ENCODE measurements at places on chromosomes 12 and 14.

GRCh38 chr12:66960704-66961690 lies 282.1 kb upstream of the GRIP1 start:
- DNase-seq = no peak

DNA sequence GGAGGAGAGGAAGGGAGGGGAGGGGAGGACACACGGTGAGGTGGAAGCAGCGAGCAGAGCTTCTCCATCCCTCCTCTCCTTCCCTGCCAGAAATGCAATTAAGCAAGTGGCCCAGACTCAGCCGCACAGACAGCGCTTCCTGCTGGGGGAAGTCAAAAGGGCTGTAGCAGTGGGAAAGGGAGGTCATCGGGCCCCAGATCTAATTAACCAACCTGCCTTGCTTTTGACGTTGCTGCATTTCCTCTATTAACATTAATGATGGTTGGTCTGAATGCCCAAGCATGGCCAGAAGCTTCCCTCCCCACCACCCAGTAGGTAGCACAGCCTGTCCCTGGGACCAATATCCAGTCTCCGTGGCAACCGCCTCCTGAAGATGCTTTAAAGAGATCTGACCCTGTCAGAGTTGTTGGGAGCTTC lies 4.6 kb upstream of the NGB start:
- DNase-seq = no peak

GRCh38 chr12:113604666-113605065 lies 133.0 kb upstream of the LHX5 start:
- DNase-seq = no peak

- DNase-seq = no peak
These were observed at the start of gene SLC17A8 for GRCh38 chr12:100356644-100357223. TSS of gene SLC17A8 (plus strand) at chr12:100357074. CDS start at chr12:100357392, 318 bp downstream.

DNA sequence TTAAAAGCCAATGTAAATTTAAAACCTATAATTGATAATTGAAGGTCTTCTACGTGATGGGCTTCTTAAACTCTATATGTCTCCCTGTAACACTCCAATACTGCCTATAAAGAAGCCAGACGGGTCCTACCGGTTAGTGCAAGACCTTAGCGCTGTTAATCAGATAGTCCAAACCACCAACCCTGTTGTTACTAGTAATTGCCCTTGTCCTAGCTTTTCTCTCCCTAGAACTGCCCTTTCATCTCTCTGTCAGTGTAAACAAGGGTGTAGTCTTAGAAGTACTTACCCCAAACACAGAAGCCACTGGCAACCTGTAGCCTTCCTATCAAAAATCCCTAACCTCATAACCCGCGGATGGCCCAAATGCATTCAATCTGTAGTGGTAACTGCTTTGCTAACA lies 243.0 kb upstream of the DIO3 start:
- DNase-seq = no peak

DNA sequence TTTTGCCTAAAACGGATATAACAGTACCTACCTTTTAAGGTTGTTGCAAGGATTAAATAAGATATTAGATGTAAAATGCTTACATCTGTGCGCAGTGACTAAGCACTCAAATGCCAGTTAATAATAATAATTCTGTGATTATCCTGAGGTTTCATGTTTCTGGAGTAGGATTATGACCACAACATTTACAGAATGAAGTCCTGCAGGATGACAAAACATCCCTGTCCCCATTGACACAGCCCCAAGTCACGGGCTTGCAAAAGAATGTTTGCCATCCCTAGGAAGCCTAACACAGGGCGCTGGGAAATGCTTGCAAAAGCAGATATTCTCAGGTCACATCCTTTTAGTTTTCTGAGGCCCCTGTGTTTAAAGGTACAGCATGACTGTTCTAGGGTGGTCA lies 20.1 kb downstream of the SUSD6 start:
- no peak for DNase-seq

GRCh38 chr12:480831-481816 lies 21.4 kb downstream of the B4GALNT3 start:
- DNase-seq = no peak

- DNase-seq = no peak
These were observed 52.5 kb upstream of the PELI2 start for GRCh38 chr14:56065621-56066290.

GRCh38 chr14:76784266-76784874 lies 23.1 kb downstream of the VASH1 start:
- no peak for DNase-seq

DNA sequence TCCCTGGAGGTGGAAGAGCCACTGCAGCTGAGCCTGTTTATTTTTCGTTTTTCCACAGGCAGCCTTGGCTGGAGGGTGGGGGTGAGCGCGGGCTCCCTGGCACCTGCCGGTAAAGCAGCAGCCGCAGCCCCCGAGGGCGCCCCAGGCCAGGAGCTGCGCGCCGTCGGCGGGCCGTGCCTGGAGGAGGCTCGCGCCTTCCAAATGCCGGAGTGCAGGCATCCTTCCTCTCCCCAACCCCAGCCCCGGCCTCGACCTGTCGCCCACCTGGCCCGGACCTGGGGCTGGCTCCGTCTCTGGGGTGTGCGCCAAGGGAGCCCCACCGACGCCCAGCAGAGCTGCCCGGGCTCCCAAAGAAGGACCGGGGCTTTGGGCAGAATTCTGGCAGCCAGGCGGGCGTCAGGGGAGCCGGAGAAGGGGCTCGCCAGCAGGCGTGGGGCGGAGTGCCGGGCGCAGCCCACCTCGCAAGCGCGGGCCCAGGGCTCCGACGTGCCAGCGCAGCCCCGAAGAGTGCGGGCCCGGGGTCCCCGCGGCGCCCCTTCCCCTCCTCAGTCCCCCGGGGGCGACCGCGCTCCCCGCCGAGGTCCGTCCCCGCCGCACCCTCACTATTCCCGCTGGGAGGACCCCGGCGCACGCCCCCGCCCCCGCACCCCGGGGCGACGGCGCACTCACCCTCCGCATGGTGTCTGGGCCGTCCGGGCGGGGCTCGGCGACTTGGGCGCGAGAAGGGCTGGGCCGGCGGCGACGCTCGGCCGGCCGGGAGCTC lies 130.3 kb downstream of the NDUFA12 start:
- DNase-seq = no peak

DNA sequence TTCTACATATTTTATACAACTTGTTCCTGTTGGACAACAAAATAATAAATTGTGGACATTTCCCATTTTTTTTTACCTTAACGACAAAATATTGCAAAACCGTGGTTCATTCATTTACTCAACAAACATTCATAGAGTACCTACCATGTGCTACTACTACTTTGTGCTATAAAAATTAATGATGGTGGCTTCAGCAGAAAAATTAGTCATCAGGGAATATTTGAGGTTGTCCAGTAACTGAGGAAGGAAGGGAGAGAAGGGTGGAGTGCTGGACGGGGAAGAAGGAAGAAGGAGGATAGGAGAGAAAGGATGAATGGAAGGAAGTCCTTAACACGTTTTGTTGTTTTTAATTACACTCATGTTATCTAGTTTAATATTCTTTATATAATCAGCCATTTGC lies 53.7 kb downstream of the PPFIBP1 start:
- no peak for DNase-seq

- no peak for DNase-seq
These were observed 45.3 kb downstream of the LRP6 start for GRCh38 chr12:12221560-12221959.

- no peak for DNase-seq
These were observed 614.9 kb downstream of the VRK1 start for GRCh38 chr14:97411938-97412612.

DNA sequence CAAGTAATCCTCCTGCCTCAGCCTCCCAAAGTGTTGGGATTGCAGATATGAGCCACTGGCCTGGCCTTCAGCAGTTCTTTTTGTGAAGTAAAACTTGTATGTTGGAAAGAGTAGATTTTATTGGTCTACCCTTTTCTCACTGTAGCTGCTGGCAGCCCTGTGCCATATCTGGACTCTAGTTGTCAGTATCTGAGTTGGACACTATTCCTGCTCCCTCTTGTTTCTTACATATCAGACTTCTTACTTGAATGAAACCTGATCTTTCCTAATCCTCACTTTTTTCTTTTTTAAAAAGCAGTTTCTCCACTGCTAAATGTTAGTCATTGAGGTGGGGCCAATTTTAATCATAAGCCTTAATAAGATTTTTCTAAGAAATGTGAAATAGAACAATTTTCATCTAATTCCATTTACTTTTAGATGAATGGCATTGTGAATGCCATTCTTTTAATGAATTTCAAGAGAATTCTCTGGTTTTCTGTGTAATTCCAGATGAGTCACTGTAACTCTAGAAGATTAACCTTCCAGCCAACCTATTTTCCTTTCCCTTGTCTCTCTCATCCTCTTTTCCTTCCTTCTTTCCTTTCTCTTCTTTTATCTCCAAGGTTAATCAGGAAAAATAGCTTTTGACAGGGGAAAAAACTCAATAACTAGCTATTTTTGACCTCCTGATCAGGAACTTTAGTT lies 88.7 kb downstream of the APAF1 start:
- no peak for DNase-seq

GRCh38 chr14:65024957-65025356 lies 38.3 kb downstream of the FNTB start:
- no peak for DNase-seq

- DNase-seq = no peak
These were observed 120.0 kb downstream of the OTOGL start for GRCh38 chr12:80219345-80219744.

GRCh38 chr12:116011217-116011616 lies 266.3 kb downstream of the MED13L start:
- no peak for DNase-seq

DNA sequence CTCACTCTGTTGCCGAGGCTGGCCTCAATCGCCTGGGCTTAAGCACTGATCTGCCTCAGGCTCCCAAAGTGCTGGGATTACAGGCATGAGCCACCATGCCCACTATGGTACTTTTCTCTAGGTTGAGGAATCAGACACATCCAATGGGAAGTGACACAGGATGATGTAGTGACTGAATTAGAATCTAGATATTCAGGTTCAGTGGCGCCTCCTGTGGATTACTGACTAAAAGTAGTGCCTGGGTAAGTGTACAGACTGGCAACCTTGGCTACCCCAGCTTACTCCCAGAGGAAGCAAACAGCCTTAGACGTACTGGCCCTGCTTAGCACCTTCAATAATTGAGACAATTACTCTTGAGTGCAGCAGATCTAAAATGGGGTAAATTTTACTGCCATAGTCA lies 22.8 kb downstream of the GALNT8 start:
- DNase-seq = no peak

DNA sequence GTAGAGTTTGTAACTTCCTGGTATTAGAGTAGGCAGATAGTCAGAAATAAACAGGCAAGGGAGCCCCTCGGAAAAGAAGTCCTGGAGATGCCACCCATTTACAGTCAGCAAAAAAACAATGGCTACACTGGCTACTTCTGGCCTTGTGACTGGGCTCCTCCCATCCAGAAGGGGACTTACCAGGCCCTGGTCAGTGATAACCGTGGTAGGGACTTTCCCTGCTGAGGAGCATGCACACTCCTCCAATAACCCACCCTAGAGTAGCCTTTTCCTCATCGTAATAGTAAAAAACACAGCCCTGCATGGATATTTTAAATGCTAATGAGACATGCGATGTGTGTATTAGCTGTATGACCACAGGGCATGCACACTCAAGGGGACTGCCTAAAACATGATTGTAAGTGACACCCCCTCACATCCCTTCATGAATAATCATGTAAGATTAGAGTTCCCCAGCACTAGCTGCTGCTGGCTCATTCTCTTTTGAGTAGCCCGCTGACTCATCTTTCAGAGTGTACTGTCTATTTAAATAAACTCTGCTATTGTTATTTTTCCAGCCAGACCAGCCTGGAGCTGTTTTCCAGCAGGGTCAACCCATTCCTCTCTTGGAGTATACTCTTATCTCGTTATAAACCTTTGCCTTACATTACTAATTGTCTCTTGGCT lies 413.8 kb upstream of the TMTC1 start:
- no peak for DNase-seq

GRCh38 chr14:28382444-28383190 lies 384.0 kb upstream of the FOXG1 start:
- no peak for DNase-seq

- DNase-seq = no peak
These were observed 123.2 kb upstream of the FOXN3 start for GRCh38 chr14:89540009-89540829.

Measured in activated T-cell treated with anti-CD3 and anti-CD28 coated beads for 48 hours (primary cell).